ENCODE measurements at places on chromosomes 6 and 20. TPM values are rescaled to one million over a fixed set of nuclear protein-coding genes. Genes with fewer than 3 reads are reported as not detected.

Gene MEP1A
- total RNA-seq: not detected

Gene ZBTB46
- 27.3 TPM for total RNA-seq

Gene NKX2-2
- 0.11 TPM for total RNA-seq

Gene HDGFL1
- not detected for total RNA-seq

Gene ZNF311
- 0.68 TPM for total RNA-seq

Gene CCDC170
- total RNA-seq: 0.26 TPM

Gene TFAP2D
- total RNA-seq: not detected

Gene NFATC2
- total RNA-seq: 0.61 TPM

Gene THBD
- total RNA-seq: 0.15 TPM

Gene GPR63
- 5.9 TPM for total RNA-seq

DNA sequence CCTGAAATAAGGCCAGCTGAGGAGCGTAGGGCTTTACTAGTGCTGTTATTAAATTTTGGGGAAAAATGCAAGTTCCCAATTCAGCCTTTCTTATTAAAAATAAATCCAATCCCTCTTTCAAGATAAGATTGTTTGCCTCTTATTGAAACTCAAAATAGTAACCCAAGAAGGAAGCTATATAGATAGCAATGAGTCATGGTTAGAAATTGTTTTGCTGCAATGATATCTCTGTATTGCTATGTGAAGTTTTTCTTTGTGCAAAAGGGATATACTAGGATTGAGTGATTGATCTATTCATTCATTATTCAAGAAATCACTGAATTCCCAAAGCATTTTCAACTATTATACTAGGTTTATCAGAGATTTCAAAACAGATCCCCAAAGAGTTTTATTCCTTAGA is 93.0 kb upstream of the HDAC2 start:
- DNase-seq: no peak

- DNase-seq: no peak
These were observed 278.9 kb downstream of the CENPW start for GRCh38 chr6:126618639-126619343.

DNA sequence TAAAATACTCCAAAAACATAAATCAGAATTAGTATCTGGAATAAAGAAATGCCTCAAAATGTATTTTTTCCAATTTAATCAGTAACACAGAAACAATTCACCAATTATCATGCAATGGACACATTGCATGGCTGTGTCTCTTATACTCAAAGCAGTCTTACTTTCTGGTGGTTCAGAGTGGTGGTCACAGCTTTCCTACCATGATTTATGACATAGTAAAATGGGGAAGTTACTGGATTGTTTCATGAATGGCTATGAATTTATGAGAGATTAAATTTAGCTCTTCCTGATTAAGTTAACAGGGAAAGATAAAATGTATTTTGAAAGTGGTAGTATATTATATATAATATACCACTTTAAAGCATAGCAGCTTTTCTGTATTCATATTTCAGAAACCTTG is 331.5 kb upstream of the MAP3K7 start:
- no peak for DNase-seq

DNA sequence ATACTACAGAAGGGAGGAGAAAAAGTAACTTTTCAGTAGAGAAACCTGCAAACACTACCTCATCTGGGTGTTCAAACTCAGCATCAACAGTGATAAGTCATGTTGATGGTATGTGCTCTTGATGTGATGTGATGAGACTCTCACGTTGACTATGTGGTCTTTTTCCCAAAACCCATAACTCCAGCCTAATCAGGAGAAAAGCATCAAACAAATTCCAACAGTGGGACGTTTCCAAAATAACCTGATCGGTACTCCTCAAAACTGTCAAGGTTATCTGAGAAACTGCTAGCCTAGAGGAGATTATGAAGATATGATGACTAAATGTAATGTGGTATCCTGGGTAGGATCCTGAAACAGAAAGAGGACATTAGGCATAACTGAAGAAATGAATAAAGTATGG is 41.9 kb upstream of the TAB2 start:
- no peak for DNase-seq

DNA sequence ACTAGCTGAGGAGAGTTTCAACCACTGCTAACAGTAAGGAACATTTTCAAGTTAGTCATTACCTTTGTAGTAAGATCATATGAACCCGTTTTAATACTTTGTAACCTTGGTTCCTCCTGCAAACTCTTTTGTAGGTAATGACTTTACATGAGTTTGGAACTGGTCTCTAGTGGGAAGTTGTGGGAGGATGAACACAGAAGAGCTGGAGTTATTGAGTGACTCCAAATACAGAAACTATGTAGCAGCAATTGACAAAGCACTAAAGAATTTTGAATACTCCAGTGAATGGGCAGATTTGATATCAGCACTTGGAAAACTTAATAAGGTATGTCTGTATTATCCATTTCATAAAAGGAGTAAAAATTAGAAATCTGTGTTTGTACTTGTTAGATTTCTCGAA is 29.3 kb downstream of the DOP1A start:
- DNase-seq: no peak

DNA sequence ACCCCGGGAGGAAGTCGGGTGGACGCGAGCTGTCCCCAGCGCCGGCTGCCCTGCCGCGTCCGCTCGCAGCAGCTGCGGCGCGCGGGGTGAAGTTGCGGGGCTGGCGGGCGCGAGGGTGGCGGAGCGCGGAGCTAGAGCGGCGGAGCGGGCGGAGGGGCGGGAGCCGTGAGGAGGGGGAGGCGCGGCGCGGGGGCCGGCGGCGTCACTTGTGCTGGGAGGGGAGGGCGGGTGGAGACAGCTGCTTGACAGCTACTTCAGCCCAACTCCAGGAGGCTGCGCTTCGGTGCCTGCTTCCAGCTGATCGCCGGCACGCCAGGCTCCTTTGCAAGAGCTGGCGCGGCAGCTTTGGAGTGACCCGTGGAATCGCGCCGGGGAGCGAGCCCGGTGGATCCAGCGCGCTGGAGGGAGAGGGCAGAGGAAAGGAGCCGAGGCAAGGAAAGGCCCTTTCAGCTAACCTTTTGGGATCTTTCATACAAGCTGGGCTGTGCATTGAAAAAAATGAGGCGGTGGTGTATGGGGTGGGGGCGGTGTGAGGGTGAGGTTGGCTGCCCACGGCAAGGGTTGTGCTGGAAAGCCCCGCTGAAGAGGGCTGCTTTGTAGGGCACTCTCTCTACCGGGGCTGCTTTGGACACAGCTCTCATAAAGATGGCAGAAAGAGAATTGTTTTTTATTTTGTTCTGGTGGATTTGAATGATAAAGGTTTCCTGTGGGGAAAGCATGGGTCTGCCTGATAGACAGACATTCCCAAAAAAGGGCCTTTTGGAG is 24.6 kb downstream of the RIPOR2 start:
- peak; percentile 65 for DNase-seq

DNA sequence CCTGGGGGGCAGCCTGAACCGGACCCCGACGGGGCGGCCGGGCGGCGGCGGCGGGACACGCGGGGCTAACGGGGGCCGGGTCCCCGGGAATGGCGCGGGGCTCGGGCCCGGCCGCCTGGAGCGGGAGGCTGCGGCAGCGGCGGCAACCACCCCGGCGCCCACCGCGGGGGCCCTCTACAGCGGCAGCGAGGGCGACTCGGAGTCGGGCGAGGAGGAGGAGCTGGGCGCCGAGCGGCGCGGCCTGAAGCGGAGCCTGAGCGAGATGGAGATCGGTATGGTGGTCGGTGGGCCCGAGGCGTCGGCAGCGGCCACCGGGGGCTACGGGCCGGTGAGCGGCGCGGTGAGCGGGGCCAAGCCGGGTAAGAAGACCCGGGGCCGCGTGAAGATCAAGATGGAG is 636 bp downstream of the SRF start:
- no peak for DNase-seq

DNA sequence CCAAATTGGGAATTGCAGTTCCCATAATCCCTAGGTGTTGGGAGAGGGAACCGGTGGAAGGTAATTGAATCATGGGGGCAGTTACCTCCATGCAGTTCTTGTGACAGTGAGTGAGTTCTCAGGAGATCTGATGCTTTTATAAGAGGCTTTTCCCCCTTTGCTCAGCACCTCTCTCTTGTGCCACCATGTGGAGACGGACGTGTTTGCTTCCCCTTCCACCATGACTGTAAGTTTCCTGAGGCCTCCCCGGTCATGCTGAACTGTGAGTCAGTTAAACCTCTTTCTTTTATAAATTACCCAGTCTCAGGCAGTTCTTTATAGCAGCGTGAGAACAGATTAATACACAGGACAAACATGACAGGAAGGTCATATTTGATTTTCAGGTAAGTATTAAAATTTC is 25.3 kb upstream of the HECA start:
- DNase-seq: peak; percentile 70

DNA sequence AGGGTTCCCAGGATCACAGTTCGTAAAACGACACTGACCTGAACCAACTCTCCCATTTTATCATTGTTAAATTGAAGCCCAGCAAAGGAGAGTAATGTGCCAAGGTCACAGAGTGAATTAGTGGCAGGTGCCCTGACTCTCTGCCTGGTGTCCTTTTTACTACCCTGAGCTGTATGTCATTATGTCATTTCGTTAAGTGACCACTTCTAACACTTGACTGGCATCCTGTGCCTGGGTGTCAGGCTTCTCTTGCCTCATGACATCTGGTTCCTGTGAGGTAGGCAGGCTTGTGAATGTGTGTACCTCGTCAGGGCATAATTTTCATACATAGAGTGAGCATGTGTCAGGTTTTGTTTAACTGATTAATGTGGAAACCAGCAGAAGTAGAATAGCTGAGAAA is 48.6 kb downstream of the RALY start:
- no peak for DNase-seq

DNA sequence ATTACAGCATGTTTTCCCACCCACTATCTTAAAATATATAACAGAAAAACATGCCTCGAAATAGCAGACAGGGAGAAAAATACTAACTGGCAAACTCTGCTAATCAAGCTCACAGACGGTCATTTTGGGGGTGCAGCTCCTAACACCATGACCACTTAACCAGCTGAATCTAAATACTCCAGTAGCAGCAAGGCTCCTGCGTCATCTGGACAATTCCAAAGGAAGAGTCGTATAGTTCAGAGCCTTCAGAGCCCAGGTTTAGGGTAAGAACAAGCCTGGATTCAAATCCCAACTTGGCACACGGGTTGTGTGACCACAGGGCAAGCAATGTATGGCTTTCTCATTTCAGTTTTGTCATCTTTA is 81.3 kb upstream of the COL21A1 start:
- DNase-seq: no peak

DNA sequence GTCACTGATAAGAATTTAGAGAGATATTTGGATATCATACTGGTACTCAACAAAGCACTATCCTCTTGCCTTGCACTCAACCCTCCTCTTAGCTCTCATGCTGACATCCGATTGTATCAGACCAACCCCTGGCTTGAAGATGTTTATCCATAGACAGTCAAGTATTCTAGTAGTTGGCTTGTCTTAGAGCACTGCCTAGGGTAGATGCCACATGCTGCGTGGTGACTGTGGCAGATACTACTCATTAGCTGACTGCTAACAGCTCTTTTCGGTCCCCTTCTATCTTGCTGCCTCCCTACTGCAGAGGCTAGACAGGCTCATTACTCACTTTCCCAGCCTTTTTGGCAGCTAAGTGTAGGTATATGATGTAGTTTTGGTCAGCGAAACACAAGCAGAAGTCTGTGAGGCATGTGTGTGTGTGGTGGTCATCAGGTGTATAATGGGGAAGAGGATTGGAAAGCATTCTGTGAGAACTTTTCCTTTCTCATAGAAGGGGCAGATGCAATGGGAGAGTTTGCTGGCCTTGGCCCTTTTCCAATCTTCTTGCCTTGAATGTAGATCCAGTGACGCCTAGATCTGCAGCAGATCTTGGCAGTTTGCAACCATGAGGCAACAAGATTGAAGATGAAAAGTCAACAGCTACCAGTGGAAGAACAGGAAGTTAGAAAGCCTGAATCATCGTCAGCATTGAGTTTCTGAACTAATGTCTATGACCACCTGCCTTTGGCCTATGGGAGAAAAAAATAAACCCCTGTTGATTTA is 4.4 kb upstream of the IFNGR1 start:
- no peak for DNase-seq

DNA sequence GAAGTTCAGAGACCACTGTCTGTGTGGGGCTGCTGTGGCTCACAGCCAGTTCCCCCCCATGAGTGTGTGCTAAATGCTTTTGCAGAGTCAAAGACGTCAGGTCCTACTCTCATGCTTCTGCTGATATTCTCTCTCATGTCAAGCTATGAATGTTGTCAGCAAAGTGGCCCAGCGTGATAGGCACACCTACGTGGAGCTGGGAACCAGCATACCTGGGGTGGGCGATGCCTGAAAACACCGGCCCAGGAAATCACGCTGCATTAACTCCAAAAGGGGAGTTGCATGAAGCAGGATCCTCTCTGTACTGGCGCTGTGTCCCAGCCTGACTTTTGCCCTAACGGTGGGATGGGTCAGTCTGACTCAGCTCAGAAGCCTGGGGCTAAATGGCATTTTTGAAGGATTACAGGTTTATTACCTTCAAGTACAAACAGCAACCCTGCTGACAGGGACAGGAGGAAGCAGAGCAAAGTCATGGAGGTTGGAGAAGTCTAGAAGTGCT is 9.0 kb upstream of the MRPS10 start:
- no peak for DNase-seq

- no peak for DNase-seq
These were observed 269.0 kb downstream of the SMOC2 start for GRCh38 chr6:168709991-168710390.

DNA sequence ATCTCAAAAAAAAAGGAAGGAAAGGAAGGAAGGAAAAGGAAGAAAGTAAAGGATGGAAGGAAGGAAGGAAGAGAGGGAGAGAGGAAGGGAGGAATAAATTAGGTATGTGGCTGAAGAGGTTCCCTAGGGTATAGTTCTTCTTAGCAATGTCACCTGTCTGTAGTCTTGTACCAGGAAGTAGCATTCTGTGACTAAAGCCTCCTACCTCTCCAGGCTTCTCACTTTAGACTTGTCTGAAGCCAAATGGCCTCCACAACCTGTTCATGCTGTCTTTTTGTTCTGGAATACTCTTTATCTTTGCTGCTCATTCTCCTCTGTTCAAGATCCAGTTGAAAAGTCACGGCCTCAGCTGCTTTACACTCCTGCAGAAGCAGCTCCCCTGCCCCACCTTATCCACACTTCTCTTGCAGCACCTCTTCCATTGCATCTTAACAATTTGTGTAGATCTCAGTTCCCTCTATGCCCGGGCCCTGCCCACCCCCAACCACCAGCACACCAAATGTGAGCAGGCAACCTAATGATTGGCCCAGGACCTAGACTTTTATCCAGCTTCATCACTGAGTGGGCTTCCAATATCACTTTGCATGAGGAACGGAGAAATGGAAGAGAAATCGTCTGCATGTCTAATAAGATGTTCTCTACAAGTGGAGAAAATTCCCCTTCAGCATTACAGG is 19.1 kb downstream of the GCNT2 start:
- no peak for DNase-seq
